ENCODE measurements at places on chromosomes 1 and 21.

DNA sequence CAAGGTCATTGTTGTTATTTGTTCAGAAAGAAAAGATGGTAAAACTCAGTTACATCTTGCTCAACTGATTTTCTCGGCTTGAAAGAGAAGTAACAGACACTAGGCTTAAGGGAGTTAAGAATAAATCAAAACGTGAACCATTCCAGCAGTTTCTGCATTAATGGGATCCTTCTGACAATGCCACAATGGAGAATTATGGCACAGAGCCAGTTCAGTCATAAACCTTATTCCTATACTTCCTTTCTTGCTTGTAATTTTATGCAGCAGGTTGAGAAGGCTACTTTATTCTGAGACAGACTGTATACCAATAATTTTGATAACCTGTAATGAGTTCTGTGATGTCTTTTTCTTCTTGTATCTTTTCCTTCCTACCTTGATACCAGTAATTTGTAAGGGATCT is 167.0 kb downstream of the C1orf21 start:
- no peak for DNase-seq

GRCh38 chr21:43585924-43586413 is 73.3 kb downstream of the HSF2BP start:
- no peak for DNase-seq

DNA sequence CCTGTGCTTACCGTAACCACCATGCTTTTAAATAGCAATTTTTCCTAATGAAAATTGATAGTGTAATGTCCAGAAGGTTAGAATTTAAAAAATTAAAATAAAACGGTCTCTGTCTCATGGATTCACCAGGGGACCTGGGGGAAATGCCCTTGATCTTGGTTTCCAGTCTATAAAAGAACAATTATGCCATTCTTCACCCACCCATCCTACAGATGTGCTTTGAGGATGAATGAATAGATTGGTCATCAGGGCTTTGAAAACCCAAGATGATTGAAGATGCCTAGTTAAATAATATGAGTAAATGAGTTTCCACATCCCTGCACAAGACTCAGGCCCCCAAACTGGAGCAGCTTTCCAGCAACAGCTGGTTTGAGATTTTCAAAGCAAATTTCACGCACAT is 38.7 kb downstream of the CNN3 start:
- no peak for DNase-seq

DNA sequence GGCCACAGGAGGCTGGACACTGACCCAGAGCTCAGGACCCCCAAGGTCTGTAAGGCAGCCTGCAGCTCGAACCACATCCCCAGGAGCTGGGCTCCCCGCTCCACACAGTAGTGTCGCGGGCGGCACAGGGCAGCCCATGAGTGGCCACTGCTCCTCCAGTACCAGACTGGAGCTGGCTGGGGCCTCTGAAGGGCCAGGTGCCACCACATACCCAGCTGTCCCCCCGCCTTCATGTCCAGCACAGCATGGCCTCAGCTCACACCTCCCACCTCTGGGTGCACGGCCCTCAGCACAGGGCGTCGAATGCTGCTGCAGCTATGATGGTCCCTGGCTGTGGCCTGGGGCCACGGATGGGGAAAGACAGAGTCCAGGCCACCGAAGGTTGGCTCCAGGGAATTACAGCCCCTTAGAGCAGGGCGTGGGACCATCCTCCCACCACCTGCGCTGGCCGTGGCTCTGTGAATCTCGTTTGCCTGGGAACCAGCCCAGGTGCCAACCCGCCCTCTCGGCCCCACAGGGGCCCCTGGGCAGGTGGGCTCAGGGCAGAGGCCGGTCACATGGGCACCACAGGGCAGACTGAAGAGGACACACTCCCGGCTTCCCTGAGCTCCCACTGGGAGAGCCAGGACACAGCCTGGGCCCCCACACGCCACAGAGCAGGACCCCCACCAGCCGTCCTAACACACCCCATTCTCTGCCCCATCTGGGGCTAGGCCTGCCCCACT is 2.1 kb upstream of the TNFRSF4 start:
- no peak for DNase-seq

DNA sequence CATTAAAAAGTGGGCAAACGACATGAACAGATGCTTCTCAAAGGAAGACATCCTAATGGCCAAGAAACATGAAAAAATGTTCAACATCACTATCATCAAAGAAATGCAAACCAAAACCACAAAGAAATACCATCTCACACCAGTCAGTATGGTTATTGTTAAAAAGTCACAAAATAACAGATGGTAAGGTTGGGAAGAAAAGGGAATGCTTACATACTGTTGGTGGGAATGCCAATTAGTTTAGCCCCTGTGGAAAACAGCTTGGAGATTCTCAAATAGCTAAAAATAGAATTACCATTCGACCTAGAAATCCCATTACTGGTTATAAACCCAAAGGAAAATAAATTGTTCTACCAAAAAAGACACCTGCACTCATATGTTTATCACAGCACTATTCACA is 369.4 kb downstream of the KCNH1 start:
- DNase-seq, result no peak

DNA sequence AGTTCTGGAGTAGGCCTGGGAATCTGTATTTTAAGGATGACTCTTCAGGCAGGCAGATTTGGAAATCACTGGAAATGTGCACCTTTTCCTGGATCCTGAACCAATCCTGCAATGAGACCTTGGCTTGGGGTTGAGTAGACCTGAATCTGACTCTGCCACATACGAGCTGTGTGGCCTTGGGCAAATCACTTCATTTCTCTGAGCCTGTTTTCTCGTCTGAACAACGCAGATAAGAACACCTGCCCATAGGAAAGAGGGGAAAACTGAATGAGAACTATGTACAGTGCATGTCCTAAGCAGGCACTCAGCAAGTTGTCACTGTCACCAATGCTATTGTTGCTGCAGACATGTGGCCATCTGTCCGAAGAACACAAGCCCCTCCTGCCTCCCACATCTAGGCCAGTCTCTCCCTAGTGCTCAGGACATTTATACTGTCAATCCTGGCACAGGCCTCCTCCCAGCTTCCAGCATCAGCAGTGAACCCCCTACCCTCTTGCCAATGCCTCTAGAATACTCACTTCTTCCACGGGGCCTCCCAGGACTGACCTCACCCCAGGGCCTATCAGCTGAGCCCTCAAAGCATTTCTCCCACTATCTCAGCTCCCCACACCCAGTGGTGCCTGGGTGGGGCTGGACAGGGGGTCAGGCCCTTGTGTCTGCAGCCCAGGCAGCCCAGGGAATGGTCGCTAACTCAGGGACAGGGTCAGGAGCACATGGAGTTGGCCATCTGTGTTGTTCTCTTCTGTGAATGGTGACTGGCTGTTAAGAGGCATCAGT is 88.8 kb upstream of the ZBTB40 start:
- no peak for DNase-seq

- peak; percentile 69 for DNase-seq
These were observed 1.1 kb downstream of the ADGRB2 start for GRCh38 chr1:31762726-31763670.

- DNase-seq, result no peak
These were observed 67.8 kb downstream of the PRRX1 start for GRCh38 chr1:170731566-170732251.

DNA sequence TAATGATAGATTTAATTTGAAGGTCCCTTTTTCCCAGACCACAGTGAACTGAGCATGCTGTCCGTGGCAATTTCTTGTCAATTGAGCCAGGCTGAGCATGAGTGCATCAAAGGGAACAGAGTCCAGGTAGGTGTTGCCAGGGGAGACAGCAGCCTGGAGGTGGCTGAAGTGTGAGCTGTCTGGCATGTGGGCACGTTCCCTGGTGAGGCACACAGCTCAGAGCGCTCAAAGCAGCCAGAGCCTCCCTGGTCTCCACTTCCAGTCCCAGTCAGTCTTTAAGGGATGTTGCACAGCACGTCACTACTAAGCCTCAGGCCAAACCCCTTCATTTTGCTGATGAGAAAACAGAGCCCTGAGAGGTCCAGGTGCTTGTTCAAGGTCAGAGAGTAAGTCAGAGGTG is 251.4 kb downstream of the MATN1 start:
- no peak for DNase-seq

DNA sequence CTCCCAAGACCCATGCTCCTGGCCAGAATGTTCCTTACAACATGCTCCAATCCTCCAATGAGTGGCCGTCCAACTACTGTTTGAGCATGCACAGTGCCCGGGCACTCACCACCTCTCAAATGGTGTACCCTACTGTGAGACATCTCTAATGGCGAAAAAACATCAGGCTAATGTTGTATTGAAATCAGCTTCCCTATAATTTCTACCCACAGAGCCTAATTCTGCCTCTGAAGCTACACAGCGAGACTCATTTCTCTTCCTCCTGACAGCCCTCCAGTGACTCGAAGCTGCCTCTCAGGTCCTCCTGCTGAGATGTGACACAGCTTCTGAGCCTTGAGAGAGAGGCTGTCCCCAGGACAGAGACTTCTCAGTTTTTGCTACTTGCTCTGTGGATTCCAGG is 130.7 kb downstream of the FAM78B start:
- no peak for DNase-seq

DNA sequence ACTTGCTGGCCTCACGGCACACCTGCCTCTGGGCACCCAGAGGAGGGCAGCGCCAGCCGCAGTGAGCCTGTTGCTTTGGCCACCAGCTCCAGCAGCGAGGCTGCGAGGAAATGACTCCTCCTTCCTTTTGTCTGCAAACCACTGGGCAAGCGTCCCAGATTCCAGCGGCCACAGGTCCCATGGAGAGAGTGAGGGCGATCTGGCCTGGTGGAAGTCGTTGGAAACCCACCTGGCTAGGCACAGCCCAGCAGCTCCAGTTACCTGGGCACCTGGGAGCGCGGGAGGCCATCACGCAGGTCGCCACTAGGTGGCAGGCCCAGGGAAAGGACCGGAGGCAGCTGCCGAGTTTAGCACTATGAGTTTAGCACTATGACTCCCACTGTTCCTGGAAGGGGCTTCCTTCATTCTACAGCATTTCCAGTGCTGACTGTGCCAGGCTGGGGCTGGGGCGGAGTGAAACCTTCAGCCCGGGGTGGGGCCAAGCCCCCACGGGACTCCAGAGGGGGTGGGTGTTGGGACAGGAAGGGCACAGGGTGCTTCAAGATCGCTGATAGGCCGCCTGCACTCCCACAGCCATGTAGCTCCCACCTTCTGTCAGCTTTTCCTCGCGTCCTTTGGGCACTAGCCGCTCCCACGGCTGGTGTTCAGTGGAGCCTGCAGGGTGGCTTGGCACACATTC is 1.1 kb upstream of the ESPN start:
- DNase-seq, result peak; percentile 77

GRCh38 chr1:115040501-115040900 is 10.9 kb downstream of the TSHB start:
- DNase-seq, result no peak
